ENCODE measurements at places on chromosomes 3 and 15.

GRCh38 chr15:99126131-99126588 lies 21.3 kb downstream of the SYNM start:
- no peak overlapping the region for H3K4me3 ChIP-seq
- no peaks in the 10 kb centered on the region for H3K36me3 ChIP-seq
- H3K27me3 ChIP-seq, result no peaks in the 10 kb centered on the region
- no peak for DNase-seq

DNA sequence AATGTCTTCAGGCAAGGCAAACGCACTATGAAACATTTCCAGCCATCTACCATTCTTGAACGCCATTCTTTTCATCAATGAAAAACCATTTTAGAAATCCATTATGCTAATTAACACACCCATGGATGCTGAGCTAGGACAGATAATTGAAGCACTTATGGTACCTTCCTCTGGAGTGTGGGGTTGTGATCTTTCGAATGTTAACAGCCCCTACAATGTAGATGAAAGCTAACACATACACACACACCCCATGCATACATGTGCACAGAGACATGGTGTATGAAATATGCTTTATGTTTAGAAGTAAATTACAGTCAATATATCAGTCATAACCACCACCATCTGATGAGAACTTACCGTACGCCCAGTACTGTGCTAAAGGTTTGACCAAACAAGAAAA lies 189.1 kb downstream of the SHQ1 start:
- peaks cover 9% of the 10 kb centered on the region for H3K4me1 ChIP-seq
- DNase-seq, result no peak
- H3K4me3 ChIP-seq, result no peak overlapping the region

DNA sequence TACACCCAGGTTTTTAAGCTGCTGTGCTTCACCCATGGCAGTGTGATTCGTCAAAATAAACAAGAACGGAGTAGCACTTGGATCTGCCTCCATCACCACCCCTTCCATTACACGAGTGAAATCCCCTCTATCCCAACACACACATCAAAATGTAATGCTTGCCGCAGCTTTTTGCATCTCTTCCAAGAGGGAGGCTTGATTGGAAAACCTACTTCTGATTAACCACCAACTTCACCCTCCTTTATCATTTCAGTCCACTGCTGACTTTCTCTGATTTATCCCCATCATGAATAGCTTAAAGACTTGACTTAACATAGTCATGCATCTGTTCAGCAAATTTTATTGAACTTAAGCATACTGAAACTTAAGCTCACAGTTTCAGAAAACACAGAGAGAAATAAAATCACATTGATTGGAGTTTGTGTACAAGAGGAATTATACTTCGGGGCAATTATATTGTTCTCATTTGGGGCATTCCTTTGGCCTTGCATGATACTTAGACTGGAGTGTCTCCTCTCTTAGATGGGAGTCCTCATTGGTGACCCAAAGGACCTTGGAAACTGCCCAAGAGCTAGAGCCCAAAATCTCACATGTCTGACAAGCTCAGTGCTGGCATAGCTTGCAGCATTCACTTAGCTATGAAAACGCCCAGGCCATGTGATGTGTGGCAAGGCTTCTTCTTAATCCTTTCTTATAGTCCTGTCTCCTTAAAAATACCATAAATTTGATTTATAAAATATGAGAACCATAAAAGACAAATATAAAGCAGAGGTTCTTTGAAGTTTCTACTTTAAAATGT lies 124.3 kb upstream of the UMPS start:
- H3K27ac ChIP-seq, result no peak overlapping the region
- no peak overlapping the region for H3K4me3 ChIP-seq
- H3K36me3 ChIP-seq, result no peaks in the 10 kb centered on the region
- peaks cover 21% of the 10 kb centered on the region for H3K27me3 ChIP-seq
- no peaks in the 10 kb centered on the region for H3K4me1 ChIP-seq

GRCh38 chr3:12131351-12132090 lies 27.2 kb downstream of the TIMP4 start:
- no peaks in the 10 kb centered on the region for H3K36me3 ChIP-seq
- no peak for DNase-seq
- H3K4me1 ChIP-seq, result no peaks in the 10 kb centered on the region
- no peak overlapping the region for H3K27ac ChIP-seq

DNA sequence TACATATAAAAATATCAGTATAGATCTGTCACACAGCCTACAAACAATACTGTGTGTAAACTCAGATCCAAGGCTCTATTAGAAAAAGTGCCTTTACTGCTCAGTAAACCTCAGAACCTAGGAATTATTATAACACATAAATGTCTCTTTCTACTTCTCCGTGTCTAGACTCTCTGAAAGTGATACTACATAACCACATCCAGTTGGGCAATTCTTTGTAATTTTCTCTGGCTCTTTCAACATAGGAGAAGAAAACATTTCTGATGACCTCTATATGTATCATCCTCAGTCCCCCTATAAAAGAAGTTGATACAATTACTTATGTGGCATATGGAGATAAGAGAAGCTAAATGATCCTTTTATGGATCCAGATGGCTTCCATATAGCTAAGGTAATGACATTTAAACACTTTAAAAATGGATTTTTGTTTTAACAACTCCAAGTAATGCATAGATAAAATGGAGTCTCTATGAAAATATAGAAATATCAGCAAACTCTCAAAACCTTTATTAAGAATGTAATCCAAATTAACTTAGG lies 104.5 kb downstream of the LSAMP start:
- H3K27ac ChIP-seq, result no peak overlapping the region
- no peak overlapping the region for H3K4me3 ChIP-seq
- H3K4me1 ChIP-seq, result no peaks in the 10 kb centered on the region
- DNase-seq, result no peak

DNA sequence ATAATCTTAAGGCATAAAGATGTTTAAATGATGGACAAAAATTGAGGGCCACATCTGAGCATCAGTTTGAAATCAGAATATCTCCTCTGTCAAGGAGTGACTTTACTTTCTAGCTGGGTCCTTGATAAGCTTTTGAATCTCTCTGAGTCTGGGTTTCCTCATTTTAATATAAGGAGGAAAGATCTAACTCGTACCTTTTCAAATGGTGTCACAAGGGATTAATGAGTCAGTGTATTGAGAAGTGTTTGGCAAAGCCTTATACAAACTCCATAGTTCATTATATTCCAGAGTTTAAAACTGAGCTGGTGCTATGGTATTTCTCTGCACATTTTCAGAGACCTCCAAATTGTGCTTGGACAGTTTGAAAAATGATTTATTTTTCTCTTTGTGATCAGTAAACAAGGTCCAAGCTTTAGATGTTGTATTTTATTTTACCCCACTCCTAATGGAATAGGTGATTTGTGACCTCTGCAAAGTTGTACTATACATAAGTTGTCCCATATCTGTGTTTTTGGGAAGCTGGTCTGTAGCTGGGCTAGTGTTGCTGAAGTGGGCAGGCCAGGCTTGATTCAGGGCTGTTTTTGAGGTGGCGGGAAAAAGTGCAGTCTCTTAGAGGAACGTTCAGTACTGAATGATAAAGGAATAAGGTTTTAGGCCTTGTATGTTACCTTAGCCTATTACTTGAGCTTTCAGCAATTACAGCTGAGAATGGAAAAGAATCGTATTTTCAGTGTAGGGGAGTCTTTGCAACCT lies 5.6 kb downstream of the FNDC3B start:
- no peak for DNase-seq
- H3K27me3 ChIP-seq, result no peaks in the 10 kb centered on the region
- H3K27ac ChIP-seq, result no peak overlapping the region

GRCh38 chr3:88019024-88019423 lies 39.8 kb downstream of the CGGBP1 start:
- peaks cover 2% of the 10 kb centered on the region for H3K27me3 ChIP-seq
- DNase-seq, result peak; percentile 55
- peaks cover 25% of the 10 kb centered on the region for H3K4me1 ChIP-seq
- H3K36me3 ChIP-seq, result peaks cover 8% of the 10 kb centered on the region
- peak overlapping the region; percentile 18 for H3K4me3 ChIP-seq

DNA sequence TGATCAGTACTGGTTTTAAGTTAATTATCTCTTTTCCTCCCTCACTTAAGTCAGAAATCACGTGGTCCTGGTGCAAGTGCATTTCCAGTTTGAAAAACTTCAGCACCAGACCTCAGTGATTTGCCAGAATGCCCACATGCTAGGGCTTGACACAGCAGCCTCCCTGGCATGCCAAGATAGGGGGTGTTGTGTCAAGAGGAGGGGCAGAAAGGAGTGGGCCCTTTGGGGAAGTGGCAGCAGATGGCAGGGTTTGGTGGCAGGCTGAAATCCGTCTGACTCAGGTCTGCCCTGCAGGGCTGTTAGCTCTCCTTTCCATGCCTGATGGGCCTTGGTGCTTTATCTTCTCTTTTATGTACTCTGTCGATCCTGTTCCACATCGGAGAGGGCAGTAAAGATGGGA lies 23.4 kb downstream of the PXK start:
- peaks cover 18% of the 10 kb centered on the region for H3K36me3 ChIP-seq
- peaks cover 72% of the 10 kb centered on the region for H3K4me1 ChIP-seq
- H3K27me3 ChIP-seq, result no peaks in the 10 kb centered on the region
- no peak for DNase-seq

DNA sequence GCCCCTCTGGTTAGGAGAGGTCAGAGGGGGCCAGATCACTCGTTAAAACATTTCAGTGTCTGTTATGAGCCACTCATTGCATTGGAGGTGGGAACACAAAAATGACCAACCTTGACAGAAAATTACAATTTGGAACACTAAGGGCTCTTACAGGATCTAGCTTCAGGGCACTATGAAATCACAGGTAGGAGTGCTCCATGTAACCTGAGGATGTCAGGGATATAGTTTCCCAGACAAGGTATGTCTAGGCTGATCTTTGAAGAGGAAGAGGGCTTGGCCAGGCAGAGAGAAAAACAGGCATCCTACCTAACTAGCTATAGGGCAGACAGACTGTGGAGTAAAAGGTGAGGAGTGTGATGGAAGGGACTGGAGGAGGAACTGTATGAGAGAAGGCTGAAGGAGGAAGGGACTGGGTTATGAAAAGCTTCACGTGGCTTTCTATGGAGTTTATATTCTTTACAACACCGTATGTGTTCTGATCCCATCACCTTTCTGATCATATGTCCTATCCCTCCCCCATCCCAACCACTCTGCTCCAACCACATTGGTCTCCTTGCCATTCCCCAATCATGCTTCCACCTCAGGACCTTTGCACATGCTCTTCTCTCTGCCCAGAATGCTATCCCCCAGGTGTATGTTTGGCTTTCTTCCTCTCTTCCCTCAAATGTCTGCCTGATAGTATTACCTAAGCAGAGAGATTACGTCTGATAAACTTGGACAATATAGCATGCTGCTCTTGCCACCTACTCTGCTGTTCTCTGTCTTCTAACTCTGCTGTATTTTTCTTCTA lies 88.2 kb downstream of the CCR1 start:
- no peak for DNase-seq
- peaks cover 27% of the 10 kb centered on the region for H3K27me3 ChIP-seq
- no peak overlapping the region for H3K4me3 ChIP-seq

DNA sequence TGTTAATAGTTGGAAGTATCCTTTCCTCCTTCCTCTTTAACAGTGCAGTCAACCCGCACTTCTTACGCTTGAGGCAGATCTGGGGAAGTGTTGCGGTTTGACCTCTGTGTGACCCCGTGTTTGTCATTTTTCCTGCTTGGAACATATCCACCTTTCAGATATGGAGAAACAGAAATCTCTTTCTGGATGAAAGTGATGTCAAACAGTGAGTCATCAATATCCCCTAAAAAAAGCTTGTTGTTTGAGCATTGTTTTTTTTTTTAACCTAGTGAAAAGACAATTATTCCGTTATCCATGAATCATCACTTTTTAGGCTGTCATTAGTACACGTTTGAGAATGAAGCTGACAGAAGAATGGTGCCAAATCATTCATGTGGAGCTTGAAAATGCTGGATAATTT lies 293.7 kb downstream of the ARPP21 start:
- no peaks in the 10 kb centered on the region for H3K36me3 ChIP-seq
- H3K27me3 ChIP-seq, result no peaks in the 10 kb centered on the region
- no peak overlapping the region for H3K27ac ChIP-seq

GRCh38 chr15:92068121-92068520 lies 214.6 kb downstream of the SLCO3A1 start:
- H3K36me3 ChIP-seq, result no peaks in the 10 kb centered on the region
- H3K4me1 ChIP-seq, result peaks cover 22% of the 10 kb centered on the region

- H3K4me3 ChIP-seq, result no peak overlapping the region
- no peak overlapping the region for H3K27ac ChIP-seq
- H3K36me3 ChIP-seq, result no peaks in the 10 kb centered on the region
- no peaks in the 10 kb centered on the region for H3K4me1 ChIP-seq
- no peaks in the 10 kb centered on the region for H3K27me3 ChIP-seq
- no peak for DNase-seq
These were observed 323.4 kb upstream of the SUCLG2 start for GRCh38 chr3:67977762-67978161.

DNA sequence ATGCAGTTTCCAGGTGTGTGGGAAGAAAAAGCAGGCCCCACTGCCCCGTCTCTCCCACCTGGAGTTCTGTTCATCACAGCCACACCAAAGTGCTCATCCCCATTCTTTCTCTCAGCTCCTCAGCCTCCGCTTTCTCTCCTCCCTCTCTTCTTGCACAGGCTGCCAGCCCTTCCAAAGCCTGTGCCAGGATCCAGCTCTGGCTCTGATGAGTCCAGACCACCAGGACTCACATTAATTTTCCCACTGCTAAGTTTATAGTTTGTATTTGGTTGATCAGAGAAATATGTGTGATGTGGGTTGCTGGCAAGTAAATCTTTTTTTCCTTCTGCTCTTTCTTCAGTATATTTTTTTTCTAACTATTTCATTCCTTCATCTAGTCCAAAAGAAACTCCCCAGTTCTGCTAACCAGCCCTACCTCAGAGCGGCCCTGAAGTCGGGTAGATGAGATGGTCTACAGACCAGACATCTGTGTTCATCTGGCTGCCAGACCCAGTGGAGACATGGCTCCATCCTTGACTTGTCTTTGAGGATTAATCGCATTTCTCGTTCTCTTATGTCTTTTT lies 49.8 kb downstream of the BOC start:
- H3K27me3 ChIP-seq, result peaks cover 48% of the 10 kb centered on the region
- no peak overlapping the region for H3K27ac ChIP-seq
- H3K36me3 ChIP-seq, result no peaks in the 10 kb centered on the region

- H3K27ac ChIP-seq, result no peak overlapping the region
- H3K4me3 ChIP-seq, result no peak overlapping the region
- H3K36me3 ChIP-seq, result no peaks in the 10 kb centered on the region
- no peaks in the 10 kb centered on the region for H3K27me3 ChIP-seq
- H3K4me1 ChIP-seq, result no peaks in the 10 kb centered on the region
These were observed 143.4 kb downstream of the CHSY1 start for GRCh38 chr15:101108461-101108775.

- peaks cover 41% of the 10 kb centered on the region for H3K4me1 ChIP-seq
- H3K4me3 ChIP-seq, result no peak overlapping the region
- peak; percentile 19 for DNase-seq
- H3K27ac ChIP-seq, result no peak overlapping the region
These were observed 81.7 kb downstream of the CCNL1 start for GRCh38 chr3:157078131-157078810.

DNA sequence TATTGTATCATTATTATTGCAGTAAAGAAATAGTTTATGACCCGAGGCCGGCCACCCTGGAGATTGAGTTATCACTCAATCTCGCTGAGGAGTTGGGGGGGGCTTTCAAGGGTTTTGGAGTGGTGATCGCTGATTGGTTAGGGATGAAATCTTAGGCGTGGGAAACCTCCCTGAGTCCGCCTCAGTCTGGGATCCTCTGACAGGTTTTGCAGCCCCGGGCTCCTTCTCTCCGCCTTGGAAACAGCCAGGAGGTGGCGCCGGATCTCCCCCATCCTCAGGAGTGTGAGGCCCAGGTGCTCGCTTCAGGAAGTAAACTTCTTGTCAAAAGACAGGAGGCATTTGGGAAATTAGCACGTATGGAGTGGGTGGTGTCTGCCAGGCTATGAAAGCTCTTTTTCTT lies 41.1 kb upstream of the SEC61A1 start:
- no peak overlapping the region for H3K27ac ChIP-seq
- peaks cover 8% of the 10 kb centered on the region for H3K27me3 ChIP-seq
- H3K4me3 ChIP-seq, result no peak overlapping the region
- peaks cover 4% of the 10 kb centered on the region for H3K4me1 ChIP-seq
- H3K36me3 ChIP-seq, result no peaks in the 10 kb centered on the region
- no peak for DNase-seq

All from activated CD8-positive, alpha-beta memory T cell treated with anti-CD3 and anti-CD28 coated beads, Interleukin-2, amount 10 ng/mL, durations not matched to agents 7 days and 5 days (primary cell).